ENCODE measurements at places on chromosomes 6 and 20.

GRCh38 chr6:33091957-33092356, 16.2 kb downstream of the HLA-DPB1 start:
- DNase-seq, result no peak

GRCh38 chr6:168278904-168279303, 40.7 kb downstream of the DACT2 start:
- DNase-seq, result no peak

- peak; percentile 68 for DNase-seq
Observed at GRCh38 chr6:161271343-161272030, 2.4 kb downstream of the AGPAT4 start.

- DNase-seq, result no peak
Observed at GRCh38 chr6:73927421-73927820, 231.4 kb downstream of the CD109 start.

- peak; percentile 16 for DNase-seq
Observed at GRCh38 chr6:132218059-132218696, 183.1 kb downstream of the MOXD1 start.

- no peak for DNase-seq
Observed at GRCh38 chr6:133816171-133816570, 72.7 kb upstream of the TCF21 start.

DNA sequence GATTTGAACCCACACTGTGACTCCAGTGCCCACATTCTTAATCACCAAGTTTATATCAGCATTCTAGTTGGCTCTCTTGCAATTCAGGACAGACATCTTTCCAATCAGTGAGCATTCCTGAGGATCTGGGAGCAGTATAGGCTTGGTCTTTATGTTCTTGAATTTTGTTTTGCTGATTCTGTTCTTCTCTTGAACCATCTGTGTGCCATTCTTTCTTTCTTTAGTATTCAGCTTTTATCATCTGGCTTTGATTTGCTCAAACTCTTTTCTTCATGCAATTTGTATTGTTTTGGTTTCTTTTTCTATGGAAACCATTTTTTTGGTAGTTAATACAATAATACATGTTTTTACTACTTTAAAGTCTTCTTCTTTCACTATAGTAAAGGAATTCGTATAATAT, 162.4 kb downstream of the CD109 start:
- no peak for DNase-seq

DNA sequence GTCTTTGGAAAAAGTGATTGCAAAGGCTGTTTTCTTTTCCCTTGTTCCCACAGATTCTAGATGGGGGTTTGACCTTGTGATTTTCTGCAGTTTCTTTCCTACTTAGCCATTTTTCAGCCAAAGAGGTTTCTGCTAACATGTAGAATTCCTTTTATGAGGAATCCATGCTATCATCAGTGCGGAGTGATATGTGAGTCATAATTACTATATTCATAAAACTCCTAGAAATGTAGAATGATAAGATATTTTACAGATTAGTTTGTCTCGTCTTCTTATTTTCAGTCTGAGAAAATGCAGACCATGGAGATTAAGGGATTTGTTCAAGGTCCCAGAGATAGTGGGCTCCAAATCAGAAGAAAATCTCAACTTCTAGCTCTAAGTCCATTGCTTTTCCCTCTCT, 98.6 kb downstream of the KCNQ5 start:
- no peak for DNase-seq

DNA sequence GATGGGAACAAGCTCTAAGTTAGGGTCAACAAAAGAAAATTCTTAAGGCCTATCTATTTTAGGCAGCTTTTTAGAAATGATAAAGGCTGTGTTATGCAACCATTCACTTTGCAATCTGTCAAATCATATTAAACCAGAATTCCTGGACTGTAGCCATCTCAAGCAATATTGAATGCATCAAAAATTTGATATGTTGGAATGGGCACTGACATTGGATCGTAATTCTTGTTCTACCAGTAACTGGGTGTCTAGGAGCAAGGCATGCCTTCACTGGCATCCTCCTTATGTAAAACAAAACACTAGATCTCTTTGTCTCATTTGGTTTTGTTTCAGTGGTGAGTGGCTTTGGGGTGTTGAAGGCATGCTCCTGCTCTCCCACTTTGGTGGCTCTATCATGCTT, 145.6 kb downstream of the JARID2 start:
- peak; percentile 58 for DNase-seq

DNA sequence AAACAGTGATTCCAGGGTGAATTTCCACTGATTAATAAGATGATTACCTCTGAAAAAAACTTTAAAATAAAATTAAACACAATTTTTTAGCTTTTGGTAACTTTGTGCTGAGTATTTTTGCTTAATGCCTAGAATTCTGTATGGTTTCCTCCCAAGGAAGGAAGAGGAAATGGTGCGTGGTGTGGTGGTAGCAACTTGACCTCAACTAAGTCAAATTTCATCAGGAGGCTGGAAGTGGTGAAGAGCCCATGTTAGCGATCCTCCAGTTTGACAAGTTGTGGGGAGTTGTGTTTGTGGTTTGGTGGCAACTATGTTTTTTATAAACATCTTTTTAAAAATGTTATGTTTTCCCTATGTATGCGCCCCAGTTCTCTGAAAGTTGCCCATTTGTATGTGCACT, 5.0 kb upstream of the RTF2 start:
- DNase-seq, result no peak

- DNase-seq, result no peak
Observed at GRCh38 chr6:132401618-132402285, 477 bp upstream of the MOXD1 start.

- no peak for DNase-seq
Observed at GRCh38 chr6:32081168-32081990, 27.8 kb downstream of the TNXB start.

- DNase-seq, result no peak
Observed at GRCh38 chr6:155454471-155454870, 1.2 kb downstream of the NOX3 start.

DNA sequence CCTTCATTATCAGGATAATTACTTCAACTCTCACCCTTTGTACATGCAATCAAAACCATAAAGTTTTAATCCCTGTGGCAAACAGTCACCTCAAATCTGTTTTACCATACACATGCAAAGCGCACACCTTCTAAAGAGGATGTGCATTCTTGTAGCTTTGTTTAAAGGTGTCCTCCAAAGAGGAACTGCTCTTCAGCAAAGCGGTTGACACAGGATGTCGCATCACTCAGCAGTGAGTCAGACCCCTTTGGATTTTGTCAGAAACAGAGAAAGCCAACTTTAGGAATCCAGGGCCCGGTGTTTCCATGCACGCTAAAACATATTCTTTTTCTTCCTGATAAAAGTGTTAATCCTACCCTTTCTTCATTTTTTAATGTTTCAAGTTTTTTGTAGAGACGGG, 268.3 kb upstream of the ARID1B start:
- no peak for DNase-seq

DNA sequence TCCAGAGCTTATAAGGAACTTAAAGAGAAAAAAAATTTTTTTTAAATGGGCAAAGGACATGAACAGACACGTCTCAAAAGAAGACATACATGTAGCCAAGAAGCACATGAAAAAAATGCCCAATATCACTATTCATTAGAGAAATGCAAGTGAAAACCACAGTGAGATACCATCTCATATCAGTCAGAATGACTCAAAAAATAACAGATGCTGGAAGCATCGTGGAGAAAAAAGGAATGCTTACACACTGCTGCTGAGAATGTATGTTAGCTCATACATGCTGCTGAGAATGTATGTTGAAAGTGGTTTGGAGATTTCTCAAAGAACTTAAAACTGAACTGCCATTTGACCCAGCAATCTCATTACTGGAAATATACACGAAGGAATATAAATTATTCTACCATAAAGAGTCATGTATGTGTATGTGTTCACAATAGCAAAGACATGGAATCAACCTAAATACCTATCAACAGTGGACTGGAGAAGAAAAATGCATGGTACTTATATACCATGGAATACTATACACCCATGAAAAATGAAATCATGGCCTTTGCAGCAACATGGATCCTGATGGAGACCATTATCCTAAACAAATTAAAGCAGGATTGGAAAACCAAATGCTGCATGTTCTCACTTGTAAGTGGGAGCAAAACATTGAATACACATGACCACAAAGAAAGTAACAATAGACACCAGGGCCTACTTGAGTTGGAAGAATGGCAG, 5.2 kb downstream of the OR11A1 start:
- DNase-seq, result no peak

DNA sequence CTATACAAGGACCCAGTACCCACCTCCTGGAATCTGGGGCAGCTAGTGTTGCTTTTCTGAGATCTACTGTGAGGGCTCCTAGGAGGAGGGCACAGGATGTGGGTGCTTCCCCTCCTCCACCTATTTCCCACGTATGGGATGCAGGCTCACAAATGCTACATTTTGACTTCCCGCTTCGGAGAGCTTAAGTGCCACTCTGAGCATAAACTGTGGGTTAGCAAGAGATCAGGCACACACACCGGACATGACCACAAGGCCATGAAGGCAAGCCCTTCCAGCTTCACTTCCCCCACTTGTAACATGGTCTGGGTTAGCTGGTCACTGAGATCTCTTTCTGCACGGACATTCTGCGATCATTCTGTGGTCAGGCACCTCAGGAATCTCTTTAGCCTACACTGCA, 15.7 kb upstream of the TGM3 start:
- peak; percentile 54 for DNase-seq

DNA sequence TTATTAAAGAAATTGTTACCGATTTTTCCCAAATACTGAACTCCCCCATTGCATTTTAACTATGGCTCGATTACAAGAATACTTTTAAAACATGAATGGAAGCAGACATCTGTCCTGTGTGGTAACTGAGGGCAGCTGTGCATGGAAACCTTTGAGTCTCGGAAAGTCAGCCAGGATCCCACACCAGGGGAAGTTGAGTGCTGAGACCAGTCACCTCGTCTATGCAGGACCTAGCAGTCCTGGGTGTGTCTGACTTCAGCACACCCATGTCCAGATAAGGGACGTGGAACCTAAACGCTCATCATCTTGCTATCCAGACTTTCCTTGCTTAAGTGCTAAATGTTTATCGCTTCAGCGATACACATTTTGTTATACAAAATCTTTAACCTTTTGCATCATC, 6.1 kb downstream of the RIN2 start:
- no peak for DNase-seq

DNA sequence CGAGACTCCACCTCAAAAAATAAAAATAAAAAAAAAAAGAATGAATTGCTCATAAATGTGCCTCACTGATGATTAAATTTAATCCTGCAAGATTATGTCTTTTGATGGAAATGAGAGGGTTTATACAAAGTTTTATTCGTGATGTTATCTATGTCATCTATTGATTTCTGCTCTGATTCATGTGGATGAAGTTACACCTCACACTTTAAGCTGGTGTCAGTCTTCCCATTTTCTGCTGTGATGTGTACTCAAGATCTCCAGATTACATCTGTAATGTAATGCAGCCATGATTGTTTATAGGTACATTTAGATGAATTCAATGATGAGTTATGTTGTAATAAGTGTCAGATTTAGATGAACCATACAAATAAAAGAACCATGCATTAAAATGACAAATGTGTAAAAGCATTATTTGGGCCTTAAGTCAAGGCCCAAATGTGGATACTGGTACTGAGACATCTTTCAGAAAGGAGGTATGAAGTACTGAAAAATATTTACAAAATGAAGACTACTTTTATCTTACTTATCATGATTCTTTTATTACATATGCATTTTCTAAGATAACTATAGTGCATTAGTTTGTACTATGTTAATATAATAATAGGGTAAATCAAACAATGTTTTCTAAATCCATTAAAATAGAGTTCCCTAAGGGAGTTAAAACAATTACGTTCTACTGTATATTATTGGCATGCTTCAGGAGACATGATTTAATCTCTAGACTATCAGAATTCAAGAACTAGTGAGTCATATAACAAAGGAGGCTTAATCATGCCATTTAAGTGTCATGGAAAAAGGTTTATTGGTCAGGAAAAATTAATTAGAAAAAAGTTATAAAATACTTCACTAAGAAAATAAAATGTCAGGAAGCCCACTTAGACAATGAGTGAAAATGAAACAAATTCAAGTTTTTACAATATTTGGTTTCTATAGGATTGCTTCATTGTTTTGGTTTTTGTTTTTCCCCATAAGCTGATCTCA, 34.5 kb downstream of the HCRTR2 start:
- no peak for DNase-seq

DNA sequence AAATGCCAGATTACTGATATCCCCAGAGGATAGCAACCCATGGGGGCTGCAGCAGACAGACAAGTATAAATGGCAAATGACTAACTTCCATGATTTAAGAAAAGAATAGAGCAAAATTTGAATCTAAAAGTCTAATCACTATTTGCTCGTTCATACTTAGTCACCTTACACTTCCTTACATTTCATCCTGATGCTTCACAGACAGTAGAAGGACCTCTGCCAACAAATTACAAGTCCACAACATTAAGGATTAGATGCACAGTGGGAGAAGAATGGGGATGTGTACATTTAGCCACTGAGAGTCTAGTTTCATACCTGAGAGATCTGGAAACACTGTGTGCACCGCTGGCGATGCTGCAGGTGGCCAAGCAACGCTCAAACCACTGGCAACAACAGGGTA, 72.4 kb downstream of the FYN start:
- no peak for DNase-seq

DNA sequence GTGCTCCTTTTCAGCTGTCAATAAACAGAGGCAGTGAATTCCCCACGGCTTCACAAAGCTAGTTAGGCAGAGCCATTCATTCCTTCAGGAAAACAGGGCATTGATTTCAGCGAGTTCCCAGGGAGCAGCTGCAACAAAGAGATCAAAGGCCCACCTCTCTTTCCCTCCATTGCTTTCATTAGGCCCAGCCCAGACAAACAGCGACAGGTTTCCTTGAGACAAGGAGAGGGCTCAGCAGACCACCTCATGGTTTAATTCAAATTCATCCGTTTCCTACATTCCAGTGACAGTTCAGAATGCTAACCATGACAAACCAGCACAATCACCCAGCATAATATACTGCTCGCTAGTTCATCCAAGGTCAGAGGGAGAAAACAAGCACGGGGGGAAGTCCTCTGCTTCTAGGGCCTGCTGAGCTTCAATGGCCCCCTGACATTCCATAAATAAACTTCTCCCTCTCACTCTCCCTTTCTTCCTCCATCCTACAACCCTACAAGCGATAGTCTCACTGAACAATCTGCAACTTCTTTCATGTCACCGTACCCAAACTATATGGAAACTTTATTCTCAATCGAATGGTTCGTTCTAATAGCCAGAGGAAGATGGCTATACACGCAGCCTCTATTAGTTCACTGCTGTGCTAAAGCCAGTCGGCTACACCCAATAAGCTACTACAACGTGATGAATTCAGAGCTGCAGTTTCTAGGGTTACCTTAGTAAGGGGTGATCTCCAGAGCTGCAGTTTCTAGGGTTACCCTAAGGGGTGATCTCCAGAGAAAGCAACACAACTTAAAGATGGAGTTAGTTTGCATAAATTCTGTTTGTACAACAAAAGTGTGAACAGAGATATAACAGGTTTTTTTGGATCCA, 34.7 kb downstream of the PLAGL1 start:
- DNase-seq, result no peak

DNA sequence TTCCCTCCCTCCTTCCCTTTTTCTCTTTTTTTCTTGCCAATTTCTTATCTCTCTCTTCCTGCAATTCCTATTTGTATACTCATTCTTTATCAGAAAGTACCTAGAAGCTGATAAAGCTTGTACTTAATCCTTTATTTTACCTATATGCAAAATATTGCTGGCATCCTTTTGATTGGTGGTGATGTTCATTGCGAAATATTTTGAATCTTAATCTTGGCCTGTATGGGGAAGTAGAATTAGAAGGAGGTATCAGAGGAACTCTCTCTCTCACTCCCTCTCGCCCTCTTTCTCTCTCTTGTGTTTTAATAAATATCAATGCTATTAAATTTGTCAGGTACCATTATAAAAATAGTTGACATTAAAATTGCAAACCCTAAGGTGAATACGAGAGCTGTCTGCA, 52.8 kb downstream of the UST start:
- no peak for DNase-seq

- peak; percentile 3 for DNase-seq
Observed at GRCh38 chr20:37411408-37412219, 65.7 kb downstream of the SRC start.
